ENCODE measurements at places on chromosomes 1 and 21.
A peak's percentile ranks its signal among the peaks of the same experiment; 100 is the strongest.

DNA sequence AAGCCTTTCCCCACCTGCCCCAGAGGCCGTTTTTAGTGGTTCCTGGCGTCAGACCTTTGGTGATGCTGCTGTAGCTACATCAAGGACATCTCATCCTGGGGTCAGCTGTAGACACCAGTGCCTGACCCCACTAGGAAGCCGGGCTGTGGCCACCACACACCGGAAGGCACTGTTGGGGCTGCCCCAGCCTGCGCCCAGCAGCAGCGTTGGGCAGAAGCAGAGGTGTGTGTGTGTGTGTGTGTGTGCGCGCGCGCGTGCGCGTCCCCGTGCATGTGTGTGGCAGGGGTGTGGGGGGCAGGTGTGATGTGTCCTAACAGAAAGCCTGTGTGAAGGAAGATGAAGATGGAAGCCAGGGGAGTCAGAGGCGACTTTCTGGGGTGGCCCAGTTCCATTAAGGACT lies 62.0 kb upstream of the COL6A1 start:
- no peak for DNase-seq

GRCh38 chr1:57987523-57987922 lies 559.0 kb downstream of the OMA1 start:
- no peak for DNase-seq

GRCh38 chr1:28067523-28068090 lies 20.8 kb downstream of the EYA3 start:
- DNase-seq: no peak

GRCh38 chr21:15197696-15198095 lies 132.9 kb upstream of the NRIP1 start:
- DNase-seq: no peak

DNA sequence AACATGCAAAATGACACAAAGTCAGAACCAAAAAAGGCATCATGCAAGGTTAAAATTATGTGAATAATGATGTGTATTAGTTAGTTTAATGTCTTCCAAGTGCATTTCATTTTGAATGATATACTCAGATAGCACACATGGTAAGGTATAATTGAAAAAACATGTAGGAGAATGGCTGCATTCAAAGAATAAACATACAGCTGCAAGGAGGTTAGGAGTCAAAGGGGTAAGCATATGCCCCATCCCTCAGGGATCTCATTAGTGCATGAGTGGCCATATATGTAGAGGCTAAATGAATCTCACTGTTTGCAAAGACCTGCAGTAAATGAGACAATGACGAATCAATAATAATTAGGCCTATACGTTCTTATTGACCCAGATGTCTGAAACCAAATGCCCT lies 179.7 kb upstream of the HOOK1 start:
- DNase-seq: no peak

DNA sequence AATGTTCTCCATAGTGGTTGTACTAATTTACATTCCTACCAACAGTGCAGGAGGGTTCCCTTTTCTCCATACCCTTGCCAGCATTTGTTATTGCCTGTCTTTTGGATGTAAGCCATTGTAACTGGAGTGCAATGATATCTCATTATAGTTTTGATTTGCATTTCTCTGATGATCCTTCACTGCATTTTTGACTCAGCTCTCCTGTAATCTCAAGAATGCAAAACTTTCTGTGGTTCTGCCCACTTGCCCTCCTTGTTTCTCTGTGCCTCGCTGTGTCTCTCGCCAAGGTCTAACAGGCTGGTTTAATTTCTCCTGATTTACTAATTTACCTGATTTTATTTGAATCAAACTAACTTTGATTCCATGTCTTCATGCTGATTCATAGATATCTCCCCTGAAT lies 407.9 kb downstream of the ZP4 start:
- peak; percentile 9 for DNase-seq

DNA sequence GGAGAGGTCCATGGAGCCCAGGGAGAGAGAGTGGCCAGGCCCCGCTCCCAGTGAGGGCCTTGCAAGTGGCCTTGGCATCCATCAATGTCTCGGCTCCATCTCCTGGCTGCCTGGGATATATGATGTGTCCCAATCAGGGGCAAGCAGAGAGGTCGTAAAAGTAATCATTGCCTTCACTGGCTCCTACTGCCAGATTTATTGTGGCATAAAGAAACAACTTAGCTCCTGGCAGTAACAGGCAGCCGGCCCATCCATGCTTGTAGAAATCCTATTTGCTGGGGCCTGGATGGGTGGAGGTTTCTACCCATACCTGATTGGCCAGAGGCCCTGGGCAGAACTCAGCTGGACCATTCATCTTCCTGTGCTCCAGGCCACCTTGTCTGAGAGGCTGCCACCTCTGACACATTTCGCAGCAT lies 272.6 kb downstream of the MATN1 start:
- no peak for DNase-seq

All from HS-5 (cell line).